Urinary bladder (tissue), 4 donors: ENCODE measurements at places on chromosomes 4 and X. TPM values are rescaled to one million over a fixed set of nuclear protein-coding genes. Genes with fewer than 3 reads are reported as not detected.
A peak's percentile ranks its signal among the peaks of the same experiment; 100 is the strongest.

GRCh38 chr4:5142726-5143125 lies 91.4 kb downstream of the STK32B start:
- DNase-seq, result no peak

- no peak for DNase-seq
Observed at GRCh38 chr4:56475917-56476316, 8.5 kb downstream of the SRP72 start.

STBD1 gene
- 22.5 TPM for polyA plus RNA-seq

DNA sequence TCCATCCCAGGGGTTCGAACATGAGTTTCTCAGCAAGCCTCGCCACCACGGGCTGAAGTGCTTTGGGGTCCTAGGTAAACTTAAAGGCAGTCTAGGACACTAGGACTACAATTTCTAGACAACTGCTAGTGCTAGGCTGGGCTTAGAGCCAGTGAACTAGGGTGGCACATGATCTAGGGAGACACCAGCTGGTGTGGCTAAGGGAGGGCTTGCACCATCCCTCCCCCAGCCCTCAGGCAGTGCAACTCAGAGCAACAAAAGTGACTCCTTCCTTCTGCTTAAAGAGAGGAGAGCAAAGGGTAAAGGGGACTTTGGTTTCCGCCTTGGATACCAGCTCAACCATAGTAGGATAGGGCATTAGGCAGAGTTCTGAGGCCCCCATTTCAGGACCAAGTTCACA lies 162.5 kb upstream of the AFF2 start:
- DNase-seq, result no peak

GRCh38 chr4:12924253-12924652 lies 559.9 kb downstream of the RAB28 start:
- DNase-seq, result no peak

KCND1 gene
- 3.3 TPM for polyA plus RNA-seq

UGT2B11 gene
- polyA plus RNA-seq, result not detected

DNA sequence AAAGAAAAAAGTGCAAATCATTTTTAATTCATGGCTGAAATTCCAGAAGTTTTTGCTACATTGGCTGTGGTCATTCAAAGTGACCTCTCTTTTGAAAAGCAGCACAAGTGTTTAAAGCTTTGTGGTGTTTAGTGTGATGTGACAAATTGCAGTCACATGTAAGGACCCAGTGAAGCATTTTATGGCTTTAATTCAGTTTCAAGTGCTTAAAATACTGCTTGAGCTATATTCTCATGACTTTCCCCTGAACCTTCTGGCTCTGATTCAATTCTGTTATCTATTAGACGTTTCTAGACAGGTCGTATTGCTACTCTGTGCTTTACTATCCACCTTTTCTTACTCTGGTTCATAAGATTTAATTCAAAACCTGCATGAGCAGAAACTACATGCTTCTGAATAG lies 105.8 kb downstream of the FAT4 start:
- DNase-seq, result no peak

DNA sequence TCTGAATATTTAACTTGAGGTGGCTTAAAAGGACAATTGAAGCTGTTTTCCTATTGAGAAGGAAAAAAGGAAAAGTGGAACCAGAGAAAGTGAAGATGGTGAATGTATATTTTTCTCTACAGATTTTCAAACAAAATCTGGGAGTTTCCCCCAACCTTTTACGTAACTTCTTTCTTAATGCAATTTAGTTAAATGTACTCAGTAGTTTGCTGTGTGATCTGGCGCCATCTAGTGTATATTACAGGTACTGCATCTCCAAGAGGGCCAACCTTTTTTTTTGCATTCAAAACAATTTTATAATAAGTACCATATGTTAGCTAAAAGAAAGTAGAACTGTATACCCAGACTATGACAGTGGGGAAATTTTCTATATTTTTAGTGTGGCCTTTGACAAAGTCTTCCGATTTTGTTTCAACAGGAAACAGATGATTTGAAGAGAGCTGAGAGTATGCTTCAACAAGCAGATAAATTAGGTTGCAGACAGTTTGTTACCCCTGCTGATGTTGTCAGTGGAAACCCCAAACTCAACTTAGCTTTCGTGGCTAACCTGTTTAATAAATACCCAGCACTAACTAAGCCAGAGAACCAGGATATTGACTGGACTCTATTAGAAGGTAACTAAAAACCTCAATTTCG lies 82.0 kb downstream of the PLS3 start:
- DNase-seq, result peak; percentile 51

DNA sequence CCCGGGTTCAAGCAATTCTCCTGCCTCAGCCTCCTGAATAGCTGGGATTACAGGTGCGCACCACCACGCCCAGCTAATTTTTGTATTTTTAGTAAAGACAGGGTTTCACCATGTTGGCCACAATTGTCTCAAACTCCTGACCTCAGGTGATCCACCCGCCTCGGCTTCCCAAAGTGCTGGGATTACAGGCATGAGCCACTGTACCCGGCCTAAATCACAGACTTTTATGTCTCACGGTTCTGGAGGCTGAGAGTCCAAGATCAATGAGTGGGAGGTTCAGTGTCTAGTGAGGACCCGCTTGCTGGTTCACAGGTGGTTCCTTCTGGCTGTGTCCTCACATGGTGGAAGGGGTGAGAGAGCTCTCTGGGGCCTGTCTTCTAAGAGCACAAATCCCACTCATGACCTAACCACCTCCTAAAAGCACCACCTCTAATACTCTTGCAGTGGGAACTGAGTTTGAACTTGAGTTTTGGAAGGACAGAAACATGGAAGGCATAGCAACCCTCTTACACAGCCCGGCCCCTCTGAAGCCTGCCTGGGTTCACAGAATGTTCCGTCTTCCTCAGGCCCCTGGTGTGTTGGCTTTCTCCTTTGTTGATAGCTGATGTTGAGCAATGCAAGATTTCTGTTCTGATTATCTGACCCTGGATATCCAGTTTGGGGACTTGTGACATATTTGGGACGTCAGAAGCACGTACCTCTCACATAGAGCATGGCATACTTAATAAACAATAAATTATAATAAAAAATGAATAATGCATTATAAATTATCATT lies 1.9 kb upstream of the AKAP17A start:
- no peak for DNase-seq

EXOC1 gene
- 16.2 TPM for polyA plus RNA-seq

- peak; percentile 8 for DNase-seq
Observed at GRCh38 chr4:82017680-82018079, 356.1 kb downstream of the HNRNPD start.

DNA sequence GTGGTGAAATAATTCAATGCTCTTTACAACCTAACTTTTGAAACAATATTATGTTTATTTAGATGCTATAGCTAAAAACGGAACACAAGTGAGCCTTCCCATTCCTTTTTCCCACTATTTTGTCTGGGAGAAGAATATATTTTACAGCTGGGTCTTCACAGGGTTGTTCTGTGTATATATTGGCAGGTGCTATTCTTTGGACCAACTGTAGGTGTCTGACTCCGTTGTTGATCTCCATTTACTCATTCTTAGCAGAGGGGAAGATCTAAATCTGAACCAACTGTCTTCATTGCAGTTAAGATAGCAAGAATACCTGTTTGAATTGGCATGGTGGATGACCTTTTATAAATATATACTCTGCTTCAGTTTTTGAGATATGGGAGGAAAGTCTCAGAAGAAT lies 257.4 kb downstream of the CFAP299 start:
- DNase-seq, result no peak

DNA sequence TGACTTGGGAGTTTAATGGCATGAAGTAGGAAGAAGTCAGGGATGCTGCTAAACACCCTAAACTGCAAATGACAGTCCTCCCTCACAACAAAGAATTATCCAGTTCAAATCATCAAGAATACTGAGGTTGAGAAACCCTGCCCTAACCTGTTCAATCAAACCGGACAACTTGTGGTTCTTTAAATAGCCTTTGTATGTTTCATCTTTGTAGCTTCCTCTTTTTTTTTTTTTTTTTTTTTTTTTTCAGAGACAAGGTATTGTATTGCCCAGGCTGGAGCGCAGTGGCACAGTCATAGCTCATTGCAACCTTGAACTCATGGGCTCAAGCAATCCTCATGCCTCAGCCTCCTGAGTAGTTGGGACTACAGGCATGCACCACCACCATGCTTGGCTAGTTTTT lies 52.5 kb upstream of the TTC29 start:
- DNase-seq, result no peak

DNA sequence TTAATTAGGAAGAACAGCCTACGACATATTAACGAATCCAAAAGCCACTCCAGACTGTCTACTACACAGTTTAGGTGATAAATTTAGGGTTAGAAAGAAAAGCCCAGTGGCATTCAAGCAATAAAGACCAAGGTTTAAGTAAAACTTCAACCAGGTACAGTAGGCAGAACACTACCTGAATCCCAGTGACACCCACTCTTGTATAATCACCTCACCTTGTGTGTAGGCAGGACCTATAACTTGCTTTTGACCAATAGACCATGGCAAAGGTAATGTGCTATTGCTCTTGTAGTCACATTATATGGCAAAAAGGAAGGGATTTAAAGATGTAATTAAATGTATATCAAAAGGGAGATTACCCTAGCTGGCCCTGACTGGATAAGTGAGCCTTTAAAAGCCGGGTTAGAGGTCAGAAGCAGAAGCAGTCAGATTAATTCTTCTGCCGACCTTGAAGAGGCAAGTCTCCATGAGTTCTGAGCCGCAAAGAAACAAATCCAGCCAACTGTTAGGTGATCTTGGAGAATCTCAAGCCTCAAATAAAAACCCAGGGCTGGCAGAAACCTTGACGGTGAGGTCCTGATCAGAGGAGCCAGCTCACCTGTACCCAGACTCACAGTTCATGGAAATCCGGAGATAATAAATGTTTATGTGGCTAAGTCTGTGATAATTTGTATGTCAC lies 8.8 kb downstream of the FSTL5 start:
- DNase-seq, result no peak

DNA sequence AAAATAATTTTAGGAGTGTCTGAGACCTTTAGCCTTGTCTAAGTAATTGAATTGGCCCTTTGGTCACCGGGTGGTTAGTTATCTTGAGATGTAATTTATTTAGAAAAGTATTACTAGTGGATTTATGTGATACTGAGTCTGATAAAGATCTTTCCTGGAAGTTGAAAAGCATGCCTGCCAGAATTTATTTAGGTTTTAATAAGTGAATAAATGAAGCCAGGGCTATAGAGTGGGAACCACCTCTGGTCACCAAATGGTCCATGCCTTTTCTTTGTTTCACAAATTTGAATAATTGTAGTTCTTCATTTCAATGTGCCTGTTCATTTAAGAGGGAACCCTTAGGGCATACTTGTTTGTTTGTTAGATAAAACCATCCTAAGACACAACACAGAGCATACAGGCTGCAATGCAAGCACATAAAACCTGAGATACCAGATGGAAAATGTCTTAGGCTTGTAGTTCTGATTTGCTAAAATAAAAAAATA lies 627.8 kb downstream of the ADGRL3 start:
- DNase-seq, result peak; percentile 3

- no peak for DNase-seq
Observed at GRCh38 chr4:130154901-130155300, 1058.9 kb downstream of the C4orf33 start.

ZNF630 gene
- polyA plus RNA-seq, result 3.2 TPM

PAGE4 gene
- polyA plus RNA-seq, result not detected

SPRY1 gene
- polyA plus RNA-seq, result 112 TPM

DNA sequence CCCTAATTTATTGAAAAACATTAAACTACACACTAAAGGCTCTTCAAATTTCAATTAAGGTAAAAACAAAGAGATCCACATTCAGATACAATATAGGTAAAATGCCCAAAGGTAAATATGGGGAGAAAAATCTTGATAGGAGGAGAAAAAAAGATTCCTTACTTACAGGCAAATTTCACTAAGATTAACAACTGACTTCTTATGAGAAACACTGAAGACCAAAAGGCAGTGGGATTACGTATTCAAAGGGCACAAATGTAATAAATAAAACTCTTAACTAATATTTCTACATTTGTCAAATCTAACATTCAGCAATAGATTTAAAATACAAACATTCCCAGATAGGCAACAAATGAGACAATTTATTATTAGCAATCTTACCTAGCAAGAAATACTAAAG lies 829.3 kb downstream of the SH3BGRL start:
- DNase-seq, result no peak

- DNase-seq, result no peak
Observed at GRCh38 chrX:20802036-20802435, 535.3 kb upstream of the RPS6KA3 start.

DNA sequence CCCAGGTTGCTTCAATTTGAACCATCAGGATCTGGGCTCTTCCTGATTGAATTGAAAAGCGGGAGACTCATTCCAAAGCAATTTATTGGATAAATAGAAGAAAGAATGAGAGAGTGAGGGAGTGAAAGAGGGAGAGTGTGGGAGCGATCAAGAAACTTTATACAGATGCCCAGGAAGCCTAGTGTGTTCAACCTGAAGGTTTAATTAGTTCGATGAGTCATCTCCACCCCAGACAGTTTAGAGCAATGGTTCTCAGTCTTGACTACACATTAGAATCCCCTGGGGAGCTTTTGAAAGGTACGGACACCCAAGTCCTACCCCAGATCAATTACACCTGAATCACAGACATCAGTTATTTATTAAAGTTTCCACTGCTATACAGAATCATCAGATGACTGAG lies 61.5 kb downstream of the GEMIN8 start:
- no peak for DNase-seq

DNA sequence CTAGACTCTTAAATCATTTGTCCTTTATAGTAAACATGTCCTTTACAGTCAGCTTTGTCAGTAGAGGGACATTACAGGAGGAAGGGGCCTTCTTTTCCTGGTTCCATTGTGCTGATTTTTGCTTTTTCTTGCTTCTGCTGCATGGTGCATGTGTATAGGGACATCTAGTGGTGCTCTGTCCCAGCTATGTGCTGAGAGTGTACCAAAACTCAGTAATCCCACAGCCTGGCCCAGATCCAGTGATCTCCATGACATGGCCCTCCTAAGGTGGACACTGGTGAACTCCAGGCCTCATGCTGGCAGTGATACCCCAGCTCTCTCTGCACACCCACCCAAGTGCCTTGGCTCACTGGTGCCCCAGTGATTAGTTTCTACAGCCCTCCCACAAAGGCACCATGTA lies 45.2 kb downstream of the MAGEB17 start:
- DNase-seq, result no peak

XKRX gene
- 0.30 TPM for polyA plus RNA-seq

GRCh38 chr4:188955066-188955465 lies 815.8 kb downstream of the TRIML1 start:
- DNase-seq, result no peak

GRCh38 chr4:186727169-186727976 lies 3.7 kb upstream of the FAT1 start:
- no peak for DNase-seq

- no peak for DNase-seq
Observed at GRCh38 chr4:176198316-176198903, 3.0 kb upstream of the SPATA4 start.
